ENCODE measurements at places on chromosomes 4 and X.

- DNase-seq: no peak
Measured at GRCh38 chr4:48949086-48949485, 37.0 kb upstream of the CWH43 start.

DNA sequence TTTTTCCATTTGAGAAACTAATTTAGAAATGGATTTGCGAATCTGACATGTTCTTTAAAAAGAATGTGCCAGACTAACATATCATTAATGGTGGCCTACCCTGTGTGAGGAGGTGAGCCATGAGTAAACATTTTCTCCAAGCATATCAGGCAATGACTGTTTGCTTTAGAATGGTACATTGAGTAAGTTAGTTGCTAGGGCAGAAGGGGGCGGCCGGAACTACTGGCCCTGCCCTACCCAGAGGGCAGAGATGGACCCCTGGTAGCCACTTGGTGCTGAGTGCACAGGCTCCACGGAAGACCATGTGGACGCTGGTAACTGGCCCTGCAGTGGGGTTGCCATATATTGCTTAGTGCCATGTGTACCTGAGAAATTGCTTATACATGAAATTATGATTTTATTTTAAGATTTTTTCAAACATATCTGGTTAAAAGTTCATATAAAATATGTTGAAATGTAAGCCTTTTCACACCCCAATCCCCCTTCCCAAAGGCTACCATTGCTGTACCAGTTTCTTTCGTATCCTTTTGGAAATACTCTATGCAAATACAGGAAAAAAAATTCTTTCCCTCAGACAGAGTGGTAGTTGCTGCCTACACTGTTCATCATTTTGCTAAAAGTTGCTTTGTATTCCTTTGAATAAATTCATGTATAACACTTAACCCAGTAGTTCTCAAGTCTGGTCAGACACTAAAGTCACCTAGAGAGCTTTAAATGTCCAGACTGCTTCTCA, 8.8 kb downstream of the FNIP2 start:
- DNase-seq: no peak

GRCh38 chr4:109424093-109424841, 9.3 kb upstream of the SEC24B start:
- no peak for DNase-seq

- DNase-seq: no peak
Measured at GRCh38 chr4:98657531-98658286, 702 bp downstream of the TSPAN5 start.

DNA sequence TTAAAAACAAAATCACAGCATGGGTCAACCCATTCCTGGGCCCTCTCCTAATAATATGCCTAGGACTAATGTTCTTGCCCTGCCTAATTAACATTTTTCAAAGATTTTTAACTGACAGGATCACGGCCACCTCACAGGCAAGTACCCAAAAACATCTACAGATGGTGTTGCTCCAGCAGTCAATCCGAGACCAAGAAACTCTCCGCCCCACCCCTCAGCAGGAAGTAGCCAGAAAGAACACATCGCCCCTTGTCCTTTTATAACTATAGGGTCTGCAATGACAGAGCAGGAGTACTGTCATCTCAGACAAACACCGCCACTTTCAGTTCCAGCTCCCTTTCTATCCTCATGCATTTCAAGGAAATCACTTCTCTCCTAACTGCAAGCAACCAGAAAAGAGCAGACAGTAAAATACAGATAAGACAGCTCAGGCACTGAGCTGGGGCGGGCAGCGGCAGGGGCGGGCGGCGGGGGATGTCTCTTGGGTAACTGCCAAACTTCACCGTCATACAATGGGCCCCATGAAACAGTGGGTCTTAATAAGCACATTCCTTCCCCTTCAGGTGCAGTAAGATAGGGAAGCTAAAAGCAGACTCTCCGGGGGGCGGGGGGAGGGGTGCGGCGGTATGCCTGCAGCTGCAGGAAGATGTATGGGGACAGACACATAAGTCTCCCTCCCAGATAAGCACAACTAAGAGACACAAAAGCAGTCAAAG, 67.4 kb downstream of the ZNF182 start:
- no peak for DNase-seq

- peak; percentile 4 for DNase-seq
Measured at GRCh38 chr4:167021545-167022155, 212.6 kb downstream of the SPOCK3 start.
